ENCODE measurements at places on chromosomes 7 and 10. TPM values are rescaled to one million over a fixed set of nuclear protein-coding genes. Genes with fewer than 3 reads are reported as not detected.

DNA sequence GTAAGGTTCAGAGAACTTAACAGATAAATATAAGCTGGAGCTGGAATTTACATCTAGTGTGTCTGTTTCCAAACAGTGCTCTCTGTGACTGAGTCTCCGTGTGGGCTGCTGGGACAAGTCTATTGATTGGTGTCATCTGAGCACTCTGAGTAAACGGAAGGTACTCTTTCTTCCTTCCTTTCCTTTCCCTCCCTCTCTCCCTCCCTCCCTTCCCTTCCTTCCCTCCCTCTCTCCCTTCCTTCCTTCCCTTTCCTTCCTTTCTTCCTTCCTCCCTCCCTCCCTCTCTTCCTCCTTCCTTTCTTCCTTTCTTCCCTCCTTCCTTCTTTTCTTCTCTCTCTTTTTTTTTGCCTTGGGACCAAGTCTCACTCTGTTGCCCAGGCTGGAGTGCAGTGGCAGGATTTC is 61.8 kb downstream of the ANKRD61 start:
- DNase-seq: no peak
- H3K27me3 ChIP-seq: no peaks in the 10 kb centered on the region
- H3K4me3 ChIP-seq: no peak overlapping the region
- no peak overlapping the region for H3K27ac ChIP-seq
- no peaks in the 10 kb centered on the region for H3K4me1 ChIP-seq
- H3K36me3 ChIP-seq: no peaks in the 10 kb centered on the region

The EN2 gene
- total RNA-seq: not detected

DNA sequence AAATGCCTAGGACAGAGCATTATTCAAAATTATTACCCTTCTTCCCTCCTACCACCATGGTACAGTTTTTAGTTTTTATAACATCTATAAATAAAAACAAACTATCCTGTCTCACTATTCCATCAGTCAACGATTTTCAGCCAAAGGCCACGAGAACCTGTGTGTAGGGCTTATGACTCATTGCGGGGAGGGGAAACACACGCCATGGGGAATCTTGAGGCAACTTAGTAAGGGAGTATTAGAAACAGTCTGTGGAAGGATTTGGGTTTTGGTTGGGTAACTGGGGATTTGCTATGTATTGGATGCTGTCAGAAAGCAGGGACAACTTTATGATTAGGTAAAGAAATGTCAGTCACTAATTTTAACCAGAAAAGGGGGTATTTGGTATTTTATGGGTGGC is 14.7 kb downstream of the GPR141 start:
- H3K4me1 ChIP-seq: peaks cover 4% of the 10 kb centered on the region
- H3K27me3 ChIP-seq: peaks cover 4% of the 10 kb centered on the region
- H3K4me3 ChIP-seq: no peak overlapping the region
- DNase-seq: no peak
- no peak overlapping the region for H3K27ac ChIP-seq
- no peaks in the 10 kb centered on the region for H3K36me3 ChIP-seq

- H3K27me3 ChIP-seq: no peaks in the 10 kb centered on the region
- no peak overlapping the region for H3K27ac ChIP-seq
- peak; percentile 41 for DNase-seq
- H3K4me3 ChIP-seq: no peak overlapping the region
- no peaks in the 10 kb centered on the region for H3K4me1 ChIP-seq
Measured at GRCh38 chr7:149188637-149189259, 6.6 kb upstream of the ZNF282 start.

DNA sequence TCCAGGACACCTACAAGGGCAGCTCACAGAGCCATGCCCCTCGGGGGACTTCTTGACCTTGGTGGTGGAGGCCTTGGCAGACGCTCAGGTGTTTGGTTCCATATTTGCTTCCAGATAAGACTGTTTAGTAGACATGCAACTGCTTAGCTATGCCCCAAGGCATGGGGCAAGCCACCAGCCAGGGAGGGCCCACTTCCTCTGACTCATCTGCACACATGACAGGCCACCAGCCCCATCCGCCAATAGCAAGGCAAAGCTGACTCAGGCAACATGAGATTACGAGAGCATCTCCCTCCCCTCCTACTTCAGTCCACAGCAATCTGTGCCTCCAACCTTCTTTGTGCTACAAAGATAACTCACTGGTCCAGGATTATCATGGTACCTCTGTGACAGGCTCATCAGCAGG is 54.9 kb downstream of the KCNMA1 start:
- no peak overlapping the region for H3K4me3 ChIP-seq
- H3K27me3 ChIP-seq: no peaks in the 10 kb centered on the region
- no peak overlapping the region for H3K27ac ChIP-seq
- H3K4me1 ChIP-seq: no peaks in the 10 kb centered on the region

DNA sequence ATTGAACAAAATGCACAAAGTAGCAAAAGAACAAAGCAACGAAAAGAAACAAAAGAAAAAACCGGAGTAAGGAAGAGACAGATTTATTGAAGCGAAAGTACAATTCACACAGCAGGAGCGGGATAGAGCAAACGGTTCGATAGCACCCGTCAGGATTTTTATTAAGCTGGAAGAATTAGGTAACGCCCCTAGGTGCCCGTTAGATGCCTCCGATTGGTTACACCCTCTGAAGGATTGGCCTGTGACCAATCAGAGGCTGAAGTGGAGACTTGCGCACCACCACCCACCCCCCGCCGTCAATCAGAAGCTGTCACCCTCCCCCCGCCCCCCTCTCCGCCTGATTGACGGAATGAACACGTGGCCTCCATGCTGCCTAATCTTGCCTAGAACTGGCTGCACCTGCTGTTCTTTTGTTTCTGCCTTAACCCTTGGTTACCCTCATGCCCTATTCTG is 16.8 kb downstream of the OCM2 start:
- no peaks in the 10 kb centered on the region for H3K27me3 ChIP-seq
- H3K27ac ChIP-seq: no peak overlapping the region
- no peak for DNase-seq
- H3K36me3 ChIP-seq: no peaks in the 10 kb centered on the region
- H3K4me1 ChIP-seq: peaks cover 17% of the 10 kb centered on the region

The TWIST1 gene
- total RNA-seq: not detected

The DKK1 gene
- 1.1 TPM for total RNA-seq

DNA sequence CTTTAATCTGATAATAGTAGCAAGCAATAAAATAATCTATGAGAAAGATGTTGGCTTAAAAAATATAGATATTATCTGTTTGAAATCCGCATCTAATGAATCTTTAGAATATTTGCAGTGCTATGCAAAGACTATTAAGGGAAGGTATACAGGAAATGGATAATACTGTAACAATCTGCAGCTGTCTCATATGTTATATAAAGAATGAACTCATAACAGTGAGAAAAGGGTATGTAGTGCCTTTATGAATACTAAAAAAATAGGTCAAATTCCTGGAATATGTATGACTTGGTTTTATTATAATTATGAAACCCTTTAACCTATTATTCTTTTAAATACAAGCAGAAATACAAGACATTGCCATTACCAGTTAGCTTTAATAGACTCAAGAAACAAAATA is 105.1 kb upstream of the GPR22 start:
- no peak overlapping the region for H3K27ac ChIP-seq
- no peaks in the 10 kb centered on the region for H3K4me1 ChIP-seq
- H3K36me3 ChIP-seq: peaks cover 27% of the 10 kb centered on the region
- H3K27me3 ChIP-seq: no peaks in the 10 kb centered on the region
- H3K4me3 ChIP-seq: no peak overlapping the region

DNA sequence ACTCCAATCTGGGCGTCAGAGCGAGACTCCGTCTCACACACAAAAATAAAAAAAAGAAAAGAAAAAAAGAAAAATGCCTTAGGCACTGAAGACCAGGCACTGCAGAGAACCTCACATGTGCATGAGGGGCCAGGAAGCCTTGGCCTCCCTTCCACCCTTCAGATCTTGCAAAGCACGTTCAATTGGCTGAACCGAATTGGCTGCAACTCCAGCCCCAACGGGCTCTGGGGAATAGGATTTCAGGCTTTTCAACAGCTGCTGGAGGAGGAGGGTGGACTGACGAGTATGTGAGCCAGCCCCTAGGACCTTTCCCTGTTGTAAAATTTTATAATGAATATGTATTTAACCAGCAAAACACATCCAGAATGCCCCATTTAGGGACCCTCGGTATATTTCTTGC is 16.7 kb downstream of the TMEM120A start:
- peaks cover 96% of the 10 kb centered on the region for H3K36me3 ChIP-seq
- H3K4me3 ChIP-seq: no peak overlapping the region
- no peak overlapping the region for H3K27ac ChIP-seq
- no peaks in the 10 kb centered on the region for H3K27me3 ChIP-seq
- no peak for DNase-seq

DNA sequence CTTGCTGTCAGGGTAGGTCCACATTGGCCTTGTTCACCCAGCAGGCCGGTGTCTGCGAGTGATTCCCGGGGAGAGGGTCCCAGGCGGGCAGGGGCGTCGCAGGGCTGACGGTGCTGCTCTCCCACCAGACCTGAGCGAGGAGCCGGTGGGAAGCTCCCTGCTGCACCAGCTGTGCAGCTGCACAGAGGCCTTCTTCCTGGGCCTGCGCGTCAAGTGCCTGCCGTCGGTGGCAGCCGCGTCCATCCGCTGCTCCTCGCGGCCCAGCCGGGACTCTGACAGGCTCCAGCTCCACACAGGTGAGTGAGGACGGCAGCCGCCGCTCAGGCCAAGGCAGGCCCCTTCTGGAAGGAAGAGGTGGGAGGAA is 14.6 kb downstream of the AMZ1 start:
- no peaks in the 10 kb centered on the region for H3K27me3 ChIP-seq
- H3K36me3 ChIP-seq: no peaks in the 10 kb centered on the region
- no peaks in the 10 kb centered on the region for H3K4me1 ChIP-seq
- no peak for DNase-seq
- H3K4me3 ChIP-seq: no peak overlapping the region

DNA sequence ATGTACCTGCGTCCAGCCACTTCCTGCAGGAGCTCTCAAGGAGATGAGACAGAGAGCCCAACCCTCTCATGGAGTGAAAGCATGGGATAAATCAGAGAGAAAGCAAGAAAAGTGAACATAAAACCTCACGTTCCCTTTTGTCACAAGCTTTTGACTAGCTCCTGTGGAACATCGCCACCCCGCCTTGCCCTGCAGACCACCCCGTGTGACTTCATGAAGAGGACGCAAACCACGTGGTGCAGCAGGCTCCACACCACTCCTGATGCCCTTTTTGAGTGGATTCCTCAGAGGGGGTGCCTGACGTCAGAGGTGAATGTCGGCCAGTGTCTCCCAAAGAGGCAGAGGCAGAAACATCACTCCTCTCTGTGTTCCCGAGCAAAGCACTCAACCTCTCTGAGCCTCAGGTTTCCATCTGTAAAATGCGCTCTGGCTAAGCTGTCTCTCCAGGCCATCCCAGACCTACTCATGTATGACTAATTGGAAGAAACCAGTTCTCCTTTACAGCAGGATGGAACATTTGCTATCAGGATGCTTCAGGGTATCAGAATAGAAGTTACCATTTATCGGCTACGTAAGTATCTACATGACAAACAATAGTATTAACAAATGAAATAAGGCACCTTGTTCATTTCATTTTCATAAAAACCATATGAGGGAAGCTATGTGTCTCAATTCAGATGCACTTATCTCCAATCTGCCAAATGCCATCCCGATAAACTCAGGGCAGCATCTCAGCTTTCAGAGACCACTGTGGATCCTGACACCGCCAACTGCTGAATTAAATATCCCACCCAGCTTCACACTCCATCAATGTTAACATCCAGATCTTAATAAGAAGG is 5.3 kb downstream of the ZNF488 start:
- H3K36me3 ChIP-seq: no peaks in the 10 kb centered on the region
- H3K27ac ChIP-seq: no peak overlapping the region
- H3K4me3 ChIP-seq: no peak overlapping the region

The ELFN1 gene
- total RNA-seq: 2.4 TPM

The PRTFDC1 gene
- total RNA-seq: 2.9 TPM

The CACNB2 gene
- total RNA-seq: 0.79 TPM

DNA sequence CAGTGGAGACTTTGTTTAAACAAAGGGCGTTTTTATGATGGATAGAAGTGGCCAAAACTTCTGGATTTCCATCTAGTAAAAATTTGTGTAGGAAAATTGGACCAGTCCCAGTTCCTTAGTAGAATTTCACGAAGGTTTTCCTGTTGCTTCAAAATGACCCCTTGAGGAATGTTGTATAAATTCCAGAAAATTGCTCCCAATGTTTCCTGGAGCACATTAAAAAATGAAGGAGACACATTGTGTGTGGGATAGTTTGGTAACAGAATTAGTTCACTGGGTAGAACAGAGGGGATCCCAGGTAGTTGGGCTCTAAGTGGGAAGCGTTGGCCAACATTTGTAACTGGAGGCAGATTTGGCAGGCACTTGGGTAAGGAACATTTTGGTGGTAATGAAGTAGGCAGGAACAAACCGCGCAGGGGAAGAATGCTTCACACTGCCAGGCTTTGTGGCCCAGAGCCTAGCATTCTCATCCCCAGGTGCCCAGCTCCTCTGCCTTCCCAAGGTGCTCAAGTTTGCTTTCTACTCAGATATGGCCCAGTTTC is 758.6 kb downstream of the AUTS2 start:
- H3K4me1 ChIP-seq: no peaks in the 10 kb centered on the region
- H3K27me3 ChIP-seq: no peaks in the 10 kb centered on the region
- H3K36me3 ChIP-seq: no peaks in the 10 kb centered on the region
- no peak for DNase-seq

DNA sequence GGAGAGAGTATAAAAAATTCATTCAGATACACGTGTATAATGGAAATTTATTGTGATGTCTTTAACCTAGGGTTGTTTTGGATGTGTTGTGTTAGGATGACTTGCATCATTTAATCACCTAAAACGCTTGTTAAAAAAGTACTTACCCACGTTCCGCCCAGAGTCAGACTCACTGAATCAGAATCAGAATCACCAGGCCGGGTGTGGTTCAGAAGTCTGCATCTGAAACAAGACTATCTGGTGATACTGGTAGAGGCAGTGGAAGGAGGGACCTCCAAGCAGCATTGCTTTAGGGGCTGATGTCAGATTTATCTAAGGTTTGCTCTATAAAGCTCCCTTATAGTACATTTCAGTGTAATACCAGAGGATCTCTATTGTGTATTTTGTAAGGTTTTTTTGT is 20.5 kb upstream of the PLXDC2 start:
- no peak overlapping the region for H3K27ac ChIP-seq
- no peak overlapping the region for H3K4me3 ChIP-seq
- H3K4me1 ChIP-seq: no peaks in the 10 kb centered on the region
- no peak for DNase-seq
- no peaks in the 10 kb centered on the region for H3K27me3 ChIP-seq

GRCh38 chr7:111229916-111230315 is 139.0 kb downstream of the LRRN3 start:
- no peaks in the 10 kb centered on the region for H3K36me3 ChIP-seq
- no peak overlapping the region for H3K27ac ChIP-seq
- no peaks in the 10 kb centered on the region for H3K4me1 ChIP-seq
- no peaks in the 10 kb centered on the region for H3K27me3 ChIP-seq

DNA sequence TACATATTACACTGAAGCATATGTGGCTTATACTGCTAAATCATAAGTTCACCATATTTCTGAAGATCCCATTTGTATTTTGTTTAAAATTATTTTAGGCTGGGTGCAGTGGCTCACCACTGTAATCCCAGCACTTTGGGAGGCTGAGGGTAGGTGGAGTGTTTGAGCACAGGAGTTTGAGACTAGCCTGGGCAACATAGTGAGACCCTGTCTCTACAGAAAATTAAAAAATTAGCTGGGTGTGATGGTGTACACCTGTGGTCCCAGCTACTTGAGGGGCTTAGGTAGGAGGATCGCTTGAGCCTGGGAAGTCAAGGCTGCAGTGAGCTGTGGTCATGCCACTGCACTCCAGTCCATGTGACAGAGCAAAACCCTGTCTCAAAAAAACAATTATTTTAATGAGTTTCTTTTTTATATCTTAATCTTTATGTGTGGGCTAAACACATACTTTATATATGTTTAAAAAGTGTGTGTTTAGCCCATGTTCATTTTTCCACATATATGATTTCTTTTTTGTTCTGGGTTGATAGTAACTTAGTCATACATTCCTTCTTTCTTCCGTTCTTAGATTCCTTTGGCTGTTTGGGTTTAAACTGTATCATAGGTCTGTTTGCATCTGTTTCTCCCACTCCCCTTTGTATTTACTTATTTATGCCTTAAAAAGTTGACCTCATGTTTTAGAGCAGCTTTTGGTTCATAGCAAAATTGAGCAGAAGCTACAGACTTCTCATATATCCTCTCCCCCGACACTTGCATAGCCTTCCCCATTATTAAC is 33.5 kb downstream of the RSBN1L start:
- DNase-seq: no peak
